Lung (tissue), 17 donors: ENCODE measurements at places on chromosomes 6 and 20. TPM values are rescaled to one million over a fixed set of nuclear protein-coding genes. Genes with fewer than 3 reads are reported as not detected.

GRCh38 chr6:145015739-145016558 is 719.4 kb downstream of the EPM2A start:
- H3K4me1 ChIP-seq, result no peaks in the 10 kb centered on the region
- H3K36me3 ChIP-seq, result no peaks in the 10 kb centered on the region

DNA sequence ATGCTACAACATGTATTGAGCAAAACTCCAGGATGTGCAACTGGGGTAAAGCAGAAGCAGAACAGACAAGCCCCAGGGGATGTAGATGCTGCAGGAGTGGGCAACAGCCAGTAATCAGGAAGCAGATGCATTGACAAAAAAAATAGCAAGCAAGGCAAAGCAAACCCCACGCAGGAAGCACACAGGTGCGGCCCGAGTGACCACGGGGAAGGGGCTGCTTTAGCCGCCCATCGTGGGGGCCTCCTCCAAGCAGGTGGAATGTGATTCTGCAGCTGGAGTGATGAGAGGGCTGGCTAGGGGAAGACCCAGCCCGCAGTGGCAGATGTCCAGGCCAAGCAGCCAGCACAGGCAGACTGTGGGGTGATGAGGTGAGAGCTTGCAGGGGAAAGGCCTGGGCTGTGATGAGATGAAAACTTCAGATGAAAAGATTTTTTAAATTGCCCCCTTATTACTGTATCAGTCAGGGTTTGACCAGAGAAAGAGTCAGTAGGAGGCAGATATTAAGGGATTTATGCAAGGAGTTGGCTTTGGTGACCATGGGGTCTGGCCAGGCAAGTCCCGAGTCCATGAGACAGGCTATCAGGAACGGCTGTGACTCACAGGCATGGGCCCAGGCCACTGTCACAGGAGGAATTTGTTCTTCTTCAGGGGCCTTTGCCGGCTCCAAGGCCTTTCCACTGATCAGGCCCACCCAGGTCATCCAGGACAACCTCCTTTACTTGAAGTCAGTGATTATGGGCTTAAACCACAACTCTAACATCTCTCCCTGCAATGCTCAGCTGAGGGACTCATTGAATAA is 207.6 kb downstream of the ANKRD60 start:
- peaks cover 3% of the 10 kb centered on the region for H3K4me1 ChIP-seq
- no peaks in the 10 kb centered on the region for H3K27me3 ChIP-seq
- no peak for DNase-seq
- no peaks in the 10 kb centered on the region for H3K36me3 ChIP-seq
- no peak overlapping the region for H3K27ac ChIP-seq

DNA sequence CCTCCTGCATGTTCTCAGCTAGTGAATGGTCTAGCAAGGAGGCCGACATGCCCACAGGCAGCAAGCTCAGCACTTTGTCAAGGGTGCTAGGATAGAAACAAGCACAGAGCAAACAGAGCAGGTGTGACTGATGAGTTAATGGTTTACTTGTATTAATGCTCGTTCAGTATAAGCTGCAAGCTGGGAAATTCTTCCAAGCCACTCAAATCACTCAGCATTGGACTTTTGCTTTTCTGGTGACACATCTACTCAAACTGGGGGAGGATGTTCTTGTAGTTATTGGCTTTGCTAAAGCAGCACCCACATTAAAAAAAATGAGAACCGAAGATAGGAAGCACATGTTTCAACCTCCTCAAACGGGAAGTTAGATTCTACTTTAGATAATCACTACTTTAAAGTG is 43.1 kb upstream of the NEDD9 start:
- H3K27me3 ChIP-seq, result no peaks in the 10 kb centered on the region
- H3K27ac ChIP-seq, result no peak overlapping the region
- H3K4me3 ChIP-seq, result no peak overlapping the region
- peaks cover 10% of the 10 kb centered on the region for H3K4me1 ChIP-seq
- no peaks in the 10 kb centered on the region for H3K36me3 ChIP-seq
- no peak for DNase-seq

GRCh38 chr6:28497893-28498292 is 17.7 kb downstream of the GPX6 start:
- DNase-seq, result no peak
- no peaks in the 10 kb centered on the region for H3K27me3 ChIP-seq
- H3K4me1 ChIP-seq, result no peaks in the 10 kb centered on the region

DNA sequence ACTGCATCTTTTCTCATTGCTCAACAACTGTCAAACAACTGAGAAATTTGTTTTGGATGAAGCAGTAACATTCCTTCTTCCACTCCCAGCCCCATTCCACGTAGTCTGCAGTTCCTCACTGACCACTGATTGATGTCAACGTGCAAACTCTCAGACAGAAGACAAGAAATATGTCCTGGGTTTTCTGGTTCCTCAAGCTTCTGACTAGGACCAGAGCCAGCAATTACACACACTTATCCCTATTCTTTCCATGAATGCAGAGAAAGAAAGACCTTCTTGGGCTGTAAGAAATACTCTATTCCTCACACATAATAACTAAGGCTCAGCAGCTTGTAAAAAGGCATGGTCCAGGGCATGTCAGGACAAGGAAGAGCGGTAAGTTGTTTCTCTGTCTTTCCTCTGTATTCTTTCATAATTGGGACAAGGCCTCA is 790.1 kb upstream of the SLC35B3 start:
- no peaks in the 10 kb centered on the region for H3K4me1 ChIP-seq
- H3K4me3 ChIP-seq, result no peak overlapping the region
- H3K27ac ChIP-seq, result no peak overlapping the region
- H3K27me3 ChIP-seq, result no peaks in the 10 kb centered on the region
- DNase-seq, result peak; percentile 1

- H3K4me1 ChIP-seq, result no peaks in the 10 kb centered on the region
- no peaks in the 10 kb centered on the region for H3K27me3 ChIP-seq
- no peak overlapping the region for H3K4me3 ChIP-seq
- no peaks in the 10 kb centered on the region for H3K36me3 ChIP-seq
These were observed 275.1 kb downstream of the C6orf118 start for GRCh38 chr6:165034271-165034741.

GRCh38 chr6:56572788-56573471 is 69.8 kb downstream of the DST start:
- no peak overlapping the region for H3K27ac ChIP-seq
- peaks cover 13% of the 10 kb centered on the region for H3K36me3 ChIP-seq
- H3K4me3 ChIP-seq, result no peak overlapping the region
- DNase-seq, result peak; percentile 55
- peaks cover 3% of the 10 kb centered on the region for H3K4me1 ChIP-seq

DNA sequence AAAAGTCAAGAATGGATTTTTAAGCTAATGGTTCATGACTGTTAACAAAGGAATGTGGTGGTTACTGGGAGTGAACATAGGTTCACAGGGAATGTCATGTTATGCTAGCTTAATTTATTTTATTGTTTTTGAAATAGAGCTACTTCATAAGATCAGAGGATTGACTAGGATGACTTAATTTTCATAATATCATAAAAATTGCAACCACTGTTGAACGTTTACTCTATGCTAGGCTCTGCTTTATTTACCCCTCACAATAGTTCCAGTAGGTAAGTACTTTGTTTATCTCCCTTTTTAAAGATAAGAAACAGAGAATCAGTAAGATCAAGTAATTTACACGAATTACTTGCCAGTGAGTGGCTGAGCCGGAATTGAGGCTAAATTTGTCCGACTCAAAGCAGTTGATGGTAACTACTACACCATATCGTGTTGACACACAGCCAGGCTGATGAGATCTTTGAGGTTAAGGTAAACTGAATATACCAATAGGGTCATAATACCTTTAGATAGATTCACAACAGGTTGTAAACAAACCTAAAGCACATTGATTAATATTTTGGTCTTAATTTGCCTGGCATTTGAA is 194.6 kb upstream of the CITED2 start:
- H3K4me3 ChIP-seq, result no peak overlapping the region
- peaks cover 1% of the 10 kb centered on the region for H3K4me1 ChIP-seq
- no peaks in the 10 kb centered on the region for H3K36me3 ChIP-seq
- H3K27ac ChIP-seq, result no peak overlapping the region
- no peak for DNase-seq

DNA sequence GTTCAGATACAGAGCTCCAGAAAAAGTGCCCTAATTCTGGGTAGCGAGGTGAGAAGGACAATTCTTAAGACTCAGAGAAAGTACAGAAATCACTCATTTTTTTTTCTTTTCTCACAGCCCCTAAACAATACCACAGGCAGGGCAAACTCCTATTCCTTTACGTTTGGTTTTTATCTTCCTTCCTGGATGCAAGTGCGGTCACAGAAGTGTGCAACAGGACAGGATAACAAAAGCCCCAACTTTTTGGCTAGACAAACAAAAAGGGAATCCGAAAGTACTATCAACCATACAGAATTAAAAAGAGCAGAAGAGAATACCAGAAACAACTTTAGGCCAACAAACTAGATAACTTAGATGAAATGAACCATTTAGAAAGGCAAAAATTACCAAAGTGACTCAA is 18.4 kb upstream of the BEND6 start:
- no peak for DNase-seq
- no peak overlapping the region for H3K27ac ChIP-seq

GRCh38 chr6:166251211-166251610 is 57.0 kb downstream of the PRR18 start:
- no peak overlapping the region for H3K27ac ChIP-seq
- no peak for DNase-seq
- no peaks in the 10 kb centered on the region for H3K36me3 ChIP-seq

DNA sequence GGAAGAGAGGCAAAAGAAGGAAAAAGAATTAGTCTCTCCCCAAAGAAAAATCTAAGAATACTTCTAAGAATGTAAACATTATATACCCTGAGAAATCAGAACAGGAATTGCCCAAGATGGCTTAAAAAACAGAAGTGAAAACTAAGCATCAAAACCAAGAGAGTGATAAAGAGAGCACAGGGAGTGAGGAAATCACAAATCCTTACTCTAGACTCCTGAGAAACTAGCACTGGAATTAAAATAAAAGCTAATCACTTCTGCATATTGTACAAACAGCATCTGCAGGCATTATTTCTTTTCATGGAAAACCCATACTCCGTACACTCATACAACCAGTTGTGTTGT is 285.7 kb downstream of the BTBD9 start:
- no peak overlapping the region for H3K4me3 ChIP-seq
- DNase-seq, result no peak

The KCNS1 gene
- 0.51 TPM for polyA plus RNA-seq

- peak overlapping the region; percentile 18 for H3K4me3 ChIP-seq
- peaks cover 16% of the 10 kb centered on the region for H3K36me3 ChIP-seq
- DNase-seq, result no peak
These were observed 6.5 kb downstream of the PPP1R18 start for GRCh38 chr6:30679765-30680535.

DNA sequence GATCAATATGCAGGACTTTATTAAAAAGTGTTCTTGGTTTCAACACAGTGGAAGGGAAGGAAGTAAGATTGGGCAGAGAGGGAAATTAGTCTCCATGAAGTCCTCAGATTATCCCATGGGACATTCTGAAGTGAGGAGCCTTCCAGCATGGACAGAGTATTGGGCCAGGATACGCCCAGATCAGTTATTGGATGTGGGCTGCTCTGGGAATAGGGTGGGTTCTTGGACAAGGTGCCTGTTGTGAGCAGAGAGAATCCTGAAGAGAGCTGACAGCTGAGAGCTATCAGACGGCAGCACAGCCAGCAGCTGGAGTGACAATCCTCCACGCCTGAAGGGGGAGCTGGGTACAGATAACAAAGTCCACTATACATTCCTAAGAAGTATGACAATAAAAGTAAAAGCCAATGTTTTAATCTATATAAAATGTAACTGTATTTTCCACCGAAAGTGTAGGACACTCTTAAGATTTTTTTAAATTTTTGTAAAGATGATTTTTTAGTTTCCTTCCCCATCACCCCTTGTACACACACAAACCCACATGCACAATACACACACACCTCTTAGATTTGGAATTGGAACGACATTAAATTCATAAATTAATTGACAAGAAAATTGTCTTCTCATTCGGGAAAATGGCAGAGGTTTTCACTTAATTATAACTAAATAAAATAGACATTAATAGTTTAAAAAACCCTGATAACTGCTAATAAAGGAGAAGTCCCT is 107.8 kb downstream of the FBXO5 start:
- no peak overlapping the region for H3K4me3 ChIP-seq
- no peaks in the 10 kb centered on the region for H3K4me1 ChIP-seq
- H3K27ac ChIP-seq, result no peak overlapping the region
- H3K27me3 ChIP-seq, result no peaks in the 10 kb centered on the region

DNA sequence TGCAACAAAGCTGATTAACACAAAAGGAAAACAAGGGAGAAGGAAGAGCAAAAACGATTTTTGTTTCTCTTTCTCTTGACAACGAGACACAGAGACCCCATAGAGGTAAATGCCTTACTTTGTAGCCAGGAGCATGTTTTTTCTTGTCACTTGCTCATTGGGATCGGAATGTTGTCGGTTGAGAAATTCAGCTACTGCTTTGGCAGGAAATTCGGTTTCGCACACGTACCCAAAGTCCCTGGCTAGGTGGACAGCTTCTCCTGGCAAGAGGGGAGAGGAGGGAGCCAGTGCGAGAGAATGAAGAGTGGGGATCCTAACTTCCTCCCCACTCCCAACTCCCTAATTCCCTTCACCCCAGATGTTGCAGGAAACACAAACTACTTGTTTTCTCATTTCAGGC is 14.5 kb downstream of the TFAP2A start:
- no peaks in the 10 kb centered on the region for H3K36me3 ChIP-seq
- no peak overlapping the region for H3K27ac ChIP-seq
- no peak overlapping the region for H3K4me3 ChIP-seq

The ATRN gene
- 4.2 TPM for polyA plus RNA-seq

DNA sequence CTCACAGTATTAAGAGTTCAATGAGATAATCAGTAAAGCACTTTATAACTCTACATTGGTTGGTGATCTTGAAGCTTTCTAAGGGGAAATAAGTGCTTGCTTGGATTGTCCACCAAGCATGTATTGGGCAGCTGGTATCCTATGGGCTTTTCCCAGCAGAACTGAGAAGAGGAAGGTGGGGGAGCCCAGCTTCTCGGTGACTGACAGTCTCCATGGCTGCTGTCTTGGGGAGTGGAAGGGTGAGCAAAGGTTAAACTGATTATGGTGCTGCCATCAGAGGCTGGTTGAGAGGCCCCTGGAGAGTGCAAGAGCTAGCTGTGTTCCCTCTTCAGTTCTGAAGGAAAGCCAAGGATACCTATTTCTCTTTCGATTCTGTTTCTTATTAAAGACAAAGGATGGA is 35.5 kb upstream of the ADTRP start:
- peaks cover 19% of the 10 kb centered on the region for H3K4me1 ChIP-seq
- H3K4me3 ChIP-seq, result no peak overlapping the region
- DNase-seq, result no peak
- no peaks in the 10 kb centered on the region for H3K36me3 ChIP-seq
- H3K27me3 ChIP-seq, result no peaks in the 10 kb centered on the region

DNA sequence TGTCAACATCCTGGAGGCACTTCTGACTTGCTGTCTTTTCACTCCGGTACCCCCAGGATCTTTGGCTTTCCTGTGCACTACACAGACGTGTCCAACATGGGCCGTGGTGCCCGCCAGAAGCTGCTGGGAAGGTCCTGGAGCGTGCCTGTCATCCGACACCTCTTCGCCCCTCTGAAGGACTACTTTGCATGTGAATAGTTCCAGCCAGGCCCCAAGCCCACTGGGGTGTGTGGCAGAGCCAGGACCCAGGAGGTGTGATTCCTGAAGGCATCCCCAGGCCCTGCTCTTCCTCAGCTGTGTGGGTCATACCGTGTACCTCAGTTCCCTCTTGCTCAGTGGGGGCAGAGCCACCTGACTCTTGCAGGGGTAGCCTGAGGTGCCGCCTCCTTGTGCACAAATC is 12.0 kb upstream of the MAPRE1 start:
- DNase-seq, result no peak
- no peaks in the 10 kb centered on the region for H3K27me3 ChIP-seq
- H3K4me3 ChIP-seq, result no peak overlapping the region
- H3K27ac ChIP-seq, result no peak overlapping the region
